ENCODE measurements at places on chromosomes 16 and 17.

GRCh38 chr17:10618202-10618635 lies 38.9 kb downstream of the MYH3 start:
- H3K27ac ChIP-seq: no peak overlapping the region
- H3K36me3 ChIP-seq: no peaks in the 10 kb centered on the region
- peak; percentile 72 for DNase-seq
- H3K4me1 ChIP-seq: no peaks in the 10 kb centered on the region
- no peaks in the 10 kb centered on the region for H3K27me3 ChIP-seq

- H3K4me1 ChIP-seq: peaks cover 17% of the 10 kb centered on the region
- H3K27ac ChIP-seq: peak overlapping the region; percentile 40
Measured at GRCh38 chr16:88591577-88592021, 21.4 kb downstream of the ZC3H18 start.

- no peaks in the 10 kb centered on the region for H3K36me3 ChIP-seq
- H3K4me1 ChIP-seq: no peaks in the 10 kb centered on the region
- H3K4me3 ChIP-seq: no peak overlapping the region
Measured at GRCh38 chr16:8453359-8453758, 137.0 kb downstream of the TMEM114 start.

DNA sequence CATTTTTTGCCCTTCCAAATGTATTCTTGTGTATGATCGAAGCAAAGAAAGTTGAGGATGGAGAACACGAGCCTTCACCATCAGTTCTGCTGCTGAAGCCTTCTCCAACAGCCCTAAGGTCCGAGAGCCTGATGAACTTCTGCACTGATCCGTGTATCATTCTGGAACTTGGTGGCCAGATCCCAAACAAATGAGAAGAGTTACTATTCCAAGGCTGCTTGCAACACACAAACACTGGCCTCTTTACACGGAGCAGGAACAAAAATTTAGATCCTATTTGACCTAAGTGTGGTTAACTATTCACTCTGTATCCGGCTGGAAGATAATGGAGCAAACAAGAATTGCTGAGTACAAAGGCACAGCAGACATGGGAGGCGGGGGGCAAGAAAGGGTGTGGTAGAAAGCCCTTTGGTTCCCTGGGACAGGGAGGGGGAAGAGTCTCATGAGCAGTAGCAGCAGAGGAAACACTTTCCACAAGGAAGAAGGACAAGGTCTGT lies 282.9 kb downstream of the SOX9 start:
- H3K4me3 ChIP-seq: no peak overlapping the region
- H3K27ac ChIP-seq: no peak overlapping the region
- peaks cover 2% of the 10 kb centered on the region for H3K27me3 ChIP-seq
- no peaks in the 10 kb centered on the region for H3K36me3 ChIP-seq
- no peak for DNase-seq

GRCh38 chr17:57385975-57386374 lies 129.7 kb downstream of the MSI2 start:
- no peak for DNase-seq
- no peaks in the 10 kb centered on the region for H3K27me3 ChIP-seq
- no peak overlapping the region for H3K27ac ChIP-seq
- peaks cover 64% of the 10 kb centered on the region for H3K36me3 ChIP-seq
- no peak overlapping the region for H3K4me3 ChIP-seq

- no peaks in the 10 kb centered on the region for H3K4me1 ChIP-seq
- no peaks in the 10 kb centered on the region for H3K36me3 ChIP-seq
- H3K27me3 ChIP-seq: peaks cover 4% of the 10 kb centered on the region
- H3K4me3 ChIP-seq: no peak overlapping the region
Measured at GRCh38 chr17:74149597-74150427, 53.7 kb upstream of the RPL38 start.

Measured in activated CD8-positive, alpha-beta T cell treated with anti-CD3 and anti-CD28 coated beads, Interleukin-2, amount 10 ng/mL, durations not matched to agents 7 days and 5 days (primary cell).